ENCODE measurements at places on chromosomes 1 and 21.

GRCh38 chr1:11882814-11883538 lies 24.2 kb upstream of the NPPB start:
- H3K4me3 ChIP-seq: no peak overlapping the region
- no peak overlapping the region for H3K27ac ChIP-seq
- no peaks in the 10 kb centered on the region for H3K36me3 ChIP-seq
- no peak for ATAC-seq

DNA sequence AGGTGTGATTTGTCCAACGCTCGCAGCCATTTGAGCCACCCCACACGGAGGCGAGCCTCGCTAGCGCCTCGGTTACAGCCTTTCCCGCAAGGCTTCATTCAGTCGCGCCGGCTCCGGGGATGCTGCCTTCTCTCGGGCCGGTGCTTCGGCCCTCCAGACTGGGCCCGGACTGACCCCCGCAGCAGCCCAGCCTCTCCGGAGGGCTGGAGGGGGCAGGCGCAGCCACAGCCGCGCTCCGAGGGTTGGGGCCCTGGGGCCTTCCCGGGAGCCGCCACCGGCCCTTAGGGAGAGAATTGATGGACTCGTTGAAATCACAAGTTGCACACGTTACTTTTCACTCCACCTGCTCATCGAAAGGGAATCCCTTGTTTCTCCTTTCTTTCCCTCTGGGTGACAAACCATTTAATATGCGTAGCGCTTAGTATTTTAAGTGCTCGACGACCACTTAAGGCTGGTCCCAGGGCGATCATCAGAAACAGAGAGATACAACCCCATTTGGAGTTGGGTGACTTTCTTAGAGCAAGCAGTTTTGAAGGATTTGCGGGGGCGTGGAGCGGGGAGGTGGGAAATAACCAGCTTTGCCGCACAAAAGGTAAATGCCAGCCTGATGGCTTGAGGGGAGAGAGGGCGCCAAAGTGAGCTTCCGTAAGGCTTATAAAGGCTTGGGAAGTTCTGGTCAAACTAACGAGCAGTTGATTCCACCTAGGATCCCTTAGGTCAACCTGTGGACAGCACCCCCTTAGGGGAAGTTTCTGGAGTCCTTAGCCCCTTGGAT lies 24.6 kb upstream of the ENAH start:
- no peaks in the 10 kb centered on the region for H3K36me3 ChIP-seq
- H3K27ac ChIP-seq: no peak overlapping the region
- no peaks in the 10 kb centered on the region for H3K4me1 ChIP-seq
- peak overlapping the region; percentile 4 for H3K4me3 ChIP-seq
- H3K27me3 ChIP-seq: no peaks in the 10 kb centered on the region

GRCh38 chr1:109814993-109815786 lies 51.5 kb upstream of the EPS8L3 start:
- H3K27me3 ChIP-seq: no peaks in the 10 kb centered on the region
- no peak overlapping the region for H3K27ac ChIP-seq
- H3K4me1 ChIP-seq: no peaks in the 10 kb centered on the region

- H3K27me3 ChIP-seq: no peaks in the 10 kb centered on the region
- ATAC-seq: no peak
- H3K36me3 ChIP-seq: no peaks in the 10 kb centered on the region
Measured at GRCh38 chr1:245046769-245047168, 108.0 kb upstream of the KIF26B start.

- no peaks in the 10 kb centered on the region for H3K27me3 ChIP-seq
- peaks cover 9% of the 10 kb centered on the region for H3K4me1 ChIP-seq
- H3K27ac ChIP-seq: no peak overlapping the region
- H3K36me3 ChIP-seq: no peaks in the 10 kb centered on the region
- no peak for ATAC-seq
Measured at GRCh38 chr1:59755069-59755685, 59.6 kb upstream of the HOOK1 start.

- no peak for ATAC-seq
- no peak overlapping the region for H3K4me3 ChIP-seq
- H3K27me3 ChIP-seq: peaks cover 51% of the 10 kb centered on the region
- H3K27ac ChIP-seq: no peak overlapping the region
- H3K4me1 ChIP-seq: peaks cover 8% of the 10 kb centered on the region
Measured at GRCh38 chr1:201264554-201264953, 18.8 kb upstream of the PKP1 start.

DNA sequence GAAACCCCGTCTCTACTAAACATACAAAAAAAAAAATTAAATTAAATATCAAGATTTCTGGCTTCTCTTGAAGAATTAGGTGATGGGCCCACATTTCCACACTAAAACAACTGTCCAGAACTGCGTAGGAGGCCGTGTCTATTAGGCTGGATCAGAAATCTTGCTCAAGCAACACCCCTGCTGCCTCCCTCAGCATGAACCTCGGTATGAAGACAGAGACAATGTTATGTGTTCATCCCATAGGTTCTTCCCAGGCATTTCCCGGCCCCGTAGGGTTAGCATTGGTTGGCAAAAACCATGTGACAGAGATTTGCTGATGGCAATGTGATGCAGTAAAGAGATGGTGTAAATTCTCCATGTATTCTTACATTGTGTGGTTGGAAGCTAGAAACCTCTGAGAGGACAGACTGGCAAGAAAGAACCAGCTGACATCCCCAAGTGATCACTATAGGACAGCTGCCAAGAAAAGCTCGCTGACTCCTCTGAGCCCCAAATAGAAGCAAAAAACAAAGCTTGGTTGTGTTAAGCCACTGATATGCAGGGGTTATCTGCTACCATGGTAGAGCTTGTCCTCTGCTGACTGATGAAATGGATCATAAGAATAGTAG lies 34.5 kb downstream of the EBNA1BP2 start:
- ATAC-seq: no peak
- H3K36me3 ChIP-seq: no peaks in the 10 kb centered on the region
- no peak overlapping the region for H3K4me3 ChIP-seq
- H3K4me1 ChIP-seq: no peaks in the 10 kb centered on the region
- peaks cover 15% of the 10 kb centered on the region for H3K27me3 ChIP-seq

DNA sequence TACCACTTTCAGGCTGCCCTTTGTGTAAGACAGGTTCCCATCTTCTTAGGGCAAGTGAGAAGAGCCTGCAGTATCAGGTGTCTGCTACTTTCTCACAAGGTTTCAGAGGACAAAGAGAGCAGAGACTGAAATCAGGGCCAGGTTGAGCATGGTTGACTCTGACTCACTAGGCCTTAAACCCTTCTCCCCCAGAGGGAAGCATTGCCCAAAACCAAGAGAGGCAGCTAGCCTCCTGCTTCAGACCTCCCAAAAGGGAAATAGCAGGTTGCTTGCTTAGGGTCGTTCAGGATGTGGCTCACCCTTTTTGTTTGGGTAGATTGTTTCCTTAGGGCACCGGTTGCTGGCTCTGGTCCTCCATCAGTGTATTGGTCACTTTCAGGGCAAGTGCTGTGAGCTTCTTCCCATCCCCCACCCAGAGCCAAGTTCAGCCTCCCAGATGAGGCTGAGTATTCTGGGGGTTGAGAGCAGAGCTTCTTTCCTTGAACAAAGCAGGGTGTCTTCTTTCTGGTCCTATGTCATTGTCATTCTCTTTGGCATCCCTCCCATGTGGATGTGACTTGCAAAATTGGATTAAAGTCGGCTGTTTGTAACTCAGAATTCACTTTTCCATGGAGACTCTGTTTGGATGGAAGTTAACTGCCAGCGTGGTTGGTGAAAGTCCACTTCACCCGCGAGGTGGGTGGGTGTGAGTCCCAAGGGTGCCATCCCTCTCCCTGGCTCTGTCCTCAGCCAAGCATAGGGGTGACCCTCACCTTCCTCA lies 55.5 kb upstream of the GALNT2 start:
- no peaks in the 10 kb centered on the region for H3K36me3 ChIP-seq
- H3K27ac ChIP-seq: no peak overlapping the region
- no peak overlapping the region for H3K4me3 ChIP-seq
- H3K27me3 ChIP-seq: no peaks in the 10 kb centered on the region
- no peaks in the 10 kb centered on the region for H3K4me1 ChIP-seq

DNA sequence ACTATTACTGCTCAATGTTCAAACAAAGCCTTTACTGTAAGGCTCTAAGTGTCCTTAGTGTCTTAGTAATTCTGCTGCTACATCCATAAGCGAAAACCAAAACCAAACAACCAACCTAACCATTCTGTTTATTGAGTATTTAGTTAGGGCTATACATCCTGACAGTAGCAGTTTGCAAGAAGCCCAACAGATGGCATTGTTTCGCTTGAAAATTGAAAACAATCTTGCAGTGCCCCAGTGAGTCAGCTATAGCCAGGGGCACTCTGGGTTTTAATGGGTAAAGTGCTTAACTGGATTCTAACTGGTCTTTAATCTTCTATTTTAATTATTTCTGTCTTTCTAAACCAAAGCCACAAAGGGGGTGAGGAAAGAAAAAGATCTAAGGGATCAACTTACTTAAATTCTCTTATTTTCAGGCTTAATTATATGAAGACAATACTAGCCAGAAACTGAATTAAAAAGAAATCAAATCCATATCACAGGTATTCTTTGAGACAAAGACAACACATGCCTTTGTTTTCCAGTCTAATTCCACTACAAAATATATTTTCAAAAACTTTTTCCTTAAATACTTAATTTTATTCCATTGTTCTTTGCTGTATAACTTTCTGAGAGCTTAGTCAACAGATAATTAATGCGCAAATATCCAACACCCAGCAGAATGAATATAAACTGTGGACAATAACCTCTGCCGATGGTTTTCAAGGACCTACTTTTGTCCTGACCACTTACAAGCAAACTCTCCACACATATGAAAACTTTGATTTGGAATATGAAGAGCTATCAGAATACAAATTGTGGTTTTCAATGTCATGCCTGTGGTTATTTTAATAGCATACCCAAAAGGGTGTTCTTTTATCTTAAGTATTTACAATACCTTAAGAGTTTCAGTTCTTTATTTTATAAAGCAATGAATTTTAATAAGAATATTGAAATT lies 15.2 kb downstream of the POGZ start:
- H3K27me3 ChIP-seq: no peaks in the 10 kb centered on the region
- H3K4me3 ChIP-seq: no peak overlapping the region
- H3K4me1 ChIP-seq: peaks cover 20% of the 10 kb centered on the region
- ATAC-seq: peak; percentile 73

DNA sequence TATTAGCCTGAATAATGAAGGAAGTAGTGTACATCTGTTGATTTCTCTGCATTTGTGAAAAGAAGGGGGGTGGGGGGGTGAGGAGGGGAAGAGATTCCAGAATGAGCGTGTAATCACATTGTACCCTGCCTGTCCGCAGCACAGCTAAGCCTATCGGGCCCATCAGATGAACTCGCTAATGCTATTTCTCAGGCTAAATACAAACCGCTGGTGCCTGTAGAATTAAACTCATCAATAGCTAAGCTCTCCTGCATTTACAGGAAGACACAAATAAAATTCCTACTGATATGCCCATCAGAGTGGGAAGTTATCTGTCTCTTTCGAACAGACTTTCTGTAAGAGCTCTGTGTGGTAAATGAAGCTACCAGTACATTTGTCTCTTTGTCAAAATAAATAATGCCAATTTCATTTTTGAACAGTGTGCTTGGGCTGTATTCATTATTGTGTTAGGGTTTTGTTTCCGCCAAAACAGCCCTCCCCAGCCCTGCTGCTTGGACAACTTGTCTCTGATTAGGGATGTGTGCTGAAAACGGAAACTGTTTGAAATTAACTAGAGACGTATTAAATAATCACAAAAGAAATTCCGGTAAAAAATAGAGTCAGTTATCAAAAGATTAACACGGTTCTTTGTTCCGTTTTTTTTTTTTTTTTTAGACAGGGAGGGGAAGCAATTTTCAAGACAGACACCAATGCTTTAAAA lies 305.4 kb downstream of the TTLL7 start:
- no peak for ATAC-seq
- H3K27ac ChIP-seq: peak overlapping the region; percentile 35
- no peak overlapping the region for H3K4me3 ChIP-seq

DNA sequence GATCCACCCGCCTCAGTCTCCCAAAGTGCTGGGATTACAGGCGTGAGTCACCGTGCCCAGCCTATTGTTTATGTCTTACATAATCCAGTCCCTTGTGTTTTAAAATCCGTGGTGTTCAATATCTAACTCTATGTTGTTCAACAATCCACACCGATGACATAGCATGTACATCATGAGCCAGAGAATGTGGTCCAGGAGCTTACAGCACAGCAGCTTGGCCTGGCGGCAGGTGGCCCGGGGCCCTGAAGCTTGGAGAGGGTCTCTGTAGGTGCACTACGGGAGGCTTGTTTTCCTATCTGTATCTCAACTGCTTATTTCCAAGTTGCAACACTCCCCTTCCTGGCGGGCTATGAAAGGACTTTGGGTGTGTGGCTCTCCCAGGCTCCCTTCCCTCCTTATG lies 138.4 kb downstream of the ADSS2 start:
- H3K36me3 ChIP-seq: no peaks in the 10 kb centered on the region
- H3K27ac ChIP-seq: no peak overlapping the region
- no peaks in the 10 kb centered on the region for H3K27me3 ChIP-seq
- no peak overlapping the region for H3K4me3 ChIP-seq
- ATAC-seq: peak; percentile 81

All from gastroesophageal sphincter (tissue), 4 donors.